ENCODE measurements at places on chromosomes 16 and 17. TPM values are rescaled to one million over a fixed set of nuclear protein-coding genes. Genes with fewer than 3 reads are reported as not detected.

- DNase-seq, result no peak
These were observed 13.5 kb downstream of the KNOP1 start for GRCh38 chr16:19704321-19705145.

DNA sequence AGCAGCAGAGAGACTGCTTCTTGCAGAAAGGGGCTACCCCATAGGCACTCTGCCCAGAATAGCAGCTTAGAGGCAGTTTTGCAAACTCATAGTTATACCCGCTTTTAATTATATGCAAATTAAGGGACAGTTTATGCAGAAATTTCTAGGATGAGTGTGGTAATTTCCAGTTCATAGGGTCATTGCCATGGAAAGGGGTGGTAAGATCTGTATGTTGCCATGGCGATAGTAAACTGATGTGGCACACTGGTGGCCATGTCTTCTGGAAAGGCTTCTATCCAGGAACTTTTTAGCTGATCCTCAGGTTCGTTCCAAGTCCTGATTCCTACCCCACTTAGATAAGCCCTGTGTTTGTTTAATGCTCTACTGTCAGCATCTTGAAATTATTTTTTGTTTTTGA, 6.2 kb downstream of the STXBP4 start:
- no peak for DNase-seq

DNA sequence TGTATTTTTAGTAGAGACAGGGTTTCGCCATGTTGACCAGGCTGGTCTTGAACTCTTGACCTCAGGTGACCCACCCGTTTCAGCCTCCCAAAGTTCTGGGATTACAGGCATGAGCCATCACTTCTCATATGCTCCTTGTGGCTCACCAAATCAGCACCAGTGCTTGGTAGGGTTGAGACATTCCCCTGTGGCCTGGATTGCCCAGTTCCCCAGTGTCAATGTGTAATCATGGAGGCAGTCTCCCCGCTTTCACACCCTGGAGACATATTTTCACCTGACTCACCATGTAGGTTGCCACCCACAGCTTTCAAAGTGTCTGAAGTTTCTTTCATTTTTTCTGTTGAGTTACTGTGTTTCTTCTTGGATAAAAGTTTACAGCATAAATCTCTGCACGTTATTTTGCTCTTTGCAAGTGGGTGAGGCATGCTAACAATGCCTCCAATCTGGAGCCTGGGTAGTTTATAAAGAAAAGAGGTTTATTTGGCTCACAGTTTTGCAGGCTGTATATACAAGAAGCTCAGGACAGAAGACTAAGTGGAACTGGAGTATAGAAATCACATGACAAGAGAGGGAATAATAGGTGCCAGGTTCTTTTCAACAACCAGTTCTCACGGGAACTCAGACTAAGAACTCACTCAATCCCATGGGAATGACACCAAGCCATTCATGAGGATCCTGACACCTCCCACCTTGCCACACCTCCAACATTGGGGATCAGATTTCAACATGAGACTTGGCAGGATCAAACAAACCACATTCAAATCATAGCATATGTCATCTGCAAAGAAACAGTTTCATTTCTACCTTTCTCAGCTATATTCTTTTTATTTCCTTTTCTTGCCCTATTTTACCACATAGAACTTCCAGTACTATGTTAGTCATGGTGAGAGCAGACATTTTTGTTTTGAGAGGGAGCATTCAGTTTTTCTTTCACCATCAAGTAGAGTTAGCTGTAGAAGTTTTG, 113.2 kb downstream of the PHKB start:
- peak; percentile 24 for DNase-seq

- no peak for DNase-seq
These were observed 1.1 kb upstream of the ADGRG1 start for GRCh38 chr16:57627184-57627871.

DNA sequence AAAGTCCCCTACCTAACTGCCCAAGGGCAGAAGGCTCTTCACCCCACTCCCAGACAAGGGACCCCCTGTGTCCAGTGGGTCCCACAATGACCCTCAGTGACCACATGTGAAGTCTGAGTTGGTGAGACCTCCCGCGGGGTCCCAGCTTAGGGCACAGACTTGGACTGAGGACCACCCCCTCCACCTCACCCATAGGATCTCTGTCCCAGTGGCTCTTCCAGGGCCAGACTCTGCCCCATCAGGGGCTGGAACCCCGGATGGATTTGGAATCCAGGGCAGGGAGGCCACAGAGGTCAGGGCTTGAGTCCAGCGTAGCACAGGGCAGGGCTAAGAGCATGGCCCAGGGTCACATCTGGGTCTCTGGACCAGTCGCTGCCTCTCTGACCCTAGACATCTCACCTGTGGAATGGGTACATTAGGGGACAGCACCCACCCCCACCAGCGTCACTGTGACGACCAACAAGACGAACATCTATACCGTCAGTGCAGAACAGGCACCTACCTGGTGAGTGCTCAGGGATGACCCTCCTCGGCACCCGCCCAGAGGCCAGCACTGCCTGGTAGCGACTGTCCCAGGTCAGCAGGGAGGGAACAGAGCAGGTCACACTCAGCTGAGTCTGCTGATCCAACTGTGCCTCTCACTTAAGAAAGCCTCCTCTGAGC, 37.7 kb downstream of the TNFRSF13B start:
- no peak for DNase-seq

The ADAD2 gene
- 0.71 TPM for total RNA-seq

The LRRC36 gene
- total RNA-seq, result not detected

The ZACN gene
- 0.25 TPM for total RNA-seq

The GAS7 gene
- total RNA-seq, result 0.66 TPM

The FOXC2 gene
- total RNA-seq, result 3.0 TPM

The PYDC1 gene
- total RNA-seq, result not detected

The TP53TG3F gene
- total RNA-seq, result not detected

Data from SJCRH30 (cell line).